ENCODE measurements at places on chromosomes 5 and 9.

DNA sequence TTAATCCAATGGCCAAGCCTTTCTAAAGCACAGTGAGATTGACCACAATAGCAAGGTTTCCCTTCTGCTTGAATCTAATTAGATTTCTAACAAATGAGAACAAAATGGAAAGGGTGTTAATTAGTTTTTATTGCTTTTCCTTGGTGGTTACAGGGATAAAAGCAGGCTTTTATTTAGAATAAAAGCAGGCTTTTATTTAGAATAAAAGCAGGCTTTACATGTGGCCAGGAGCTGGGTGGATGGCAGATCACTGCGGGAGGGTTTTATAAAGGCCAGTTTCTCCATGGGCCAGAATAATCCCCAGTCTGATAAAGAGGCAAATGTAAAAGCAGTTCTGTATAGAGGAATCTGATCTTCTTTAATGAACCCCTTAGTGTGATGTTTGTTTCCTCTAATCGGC lies 470.2 kb downstream of the TMEM232 start:
- no peak for DNase-seq

DNA sequence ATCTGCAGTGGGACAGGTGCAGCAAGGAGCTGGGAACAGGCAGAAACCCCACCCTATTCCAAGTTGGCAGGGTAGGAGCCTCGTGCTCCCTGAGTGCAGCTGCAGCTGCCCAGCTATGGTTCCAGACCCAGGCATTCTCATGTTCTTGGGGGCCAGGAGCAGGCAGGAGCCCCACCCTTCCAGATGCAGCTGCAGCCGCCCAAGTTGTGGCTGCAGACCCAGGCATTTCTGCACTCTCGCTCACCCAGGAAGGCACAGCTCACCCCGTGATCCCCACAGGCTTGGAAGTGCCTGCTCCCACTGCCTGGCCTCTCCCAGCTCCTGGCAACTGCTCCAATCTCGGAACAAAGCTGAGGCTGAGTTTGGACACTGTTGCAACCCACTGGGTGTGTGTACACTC lies 275.8 kb upstream of the ADRA1B start:
- DNase-seq: no peak

GRCh38 chr5:142065273-142065672 lies 43.3 kb upstream of the NDFIP1 start:
- DNase-seq: no peak

GRCh38 chr5:9207817-9208418 lies 338.0 kb downstream of the SEMA5A start:
- peak; percentile 81 for DNase-seq

- no peak for DNase-seq
Measured at GRCh38 chr9:87425202-87425601, 72.5 kb upstream of the DAPK1 start.

DNA sequence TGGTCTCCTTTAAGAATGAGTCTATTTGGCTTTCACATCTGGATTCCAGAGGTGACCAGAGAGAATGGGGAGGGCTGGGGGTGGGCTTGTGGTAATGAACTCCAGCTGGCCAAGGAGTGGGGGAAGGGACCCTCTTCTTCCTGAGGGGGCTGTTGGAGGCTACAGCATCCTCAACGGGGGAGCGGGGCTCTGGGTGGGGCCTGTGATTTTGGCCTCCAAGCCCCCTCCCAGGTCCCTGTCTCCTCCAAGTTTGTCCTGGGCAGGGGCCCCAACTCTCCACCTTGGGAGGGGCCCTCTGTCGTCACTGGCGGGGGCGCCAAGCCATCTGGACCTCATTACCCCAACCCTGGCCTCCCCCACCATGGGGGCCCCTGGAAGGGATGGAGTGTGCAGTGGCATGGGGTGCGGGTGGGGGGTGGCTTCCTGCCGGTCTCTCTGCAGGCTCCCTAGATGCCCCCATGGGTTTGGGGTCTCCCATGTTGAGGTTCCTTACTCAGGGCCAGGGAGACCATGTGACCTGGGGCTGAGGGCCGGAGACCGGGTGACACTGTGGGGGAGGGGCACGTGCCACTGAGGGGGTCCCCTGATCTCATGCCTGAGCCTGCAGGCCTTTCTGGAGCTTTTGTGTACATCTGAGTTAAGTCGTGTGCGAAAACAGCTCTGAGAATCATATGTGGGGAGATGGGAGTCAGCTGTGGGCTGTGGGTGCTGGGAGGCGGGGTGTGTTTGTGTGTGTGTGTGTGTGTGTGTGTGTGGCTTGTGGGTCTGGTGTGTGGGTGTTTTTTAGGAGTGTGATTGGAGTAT lies 32.4 kb downstream of the GOLGA2 start:
- no peak for DNase-seq

- no peak for DNase-seq
Measured at GRCh38 chr9:28329323-28329722, 756.0 kb upstream of the C9orf72 start.

DNA sequence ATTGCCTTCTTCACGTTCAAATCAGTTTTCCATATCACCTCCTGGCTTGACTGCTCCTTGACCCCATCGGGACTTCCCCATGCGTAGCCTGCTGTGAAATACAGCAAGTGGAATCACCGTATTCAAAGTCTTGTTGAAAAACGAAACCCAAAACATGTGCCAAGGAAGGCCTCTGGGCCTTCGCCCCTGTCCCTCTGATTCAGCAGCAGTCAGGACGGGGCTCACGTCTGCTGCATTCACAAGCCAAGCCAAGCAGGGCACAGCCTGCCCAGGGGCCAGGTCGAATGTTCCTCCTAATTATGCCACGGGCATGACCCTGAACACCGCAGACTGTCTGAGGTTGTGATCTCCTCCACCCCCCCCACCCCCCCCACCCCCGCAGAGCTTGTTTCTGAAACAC lies 960 bp upstream of the CTNND2 start:
- DNase-seq: no peak

GRCh38 chr5:72347801-72348308 lies 27.7 kb downstream of the PTCD2 start:
- no peak for DNase-seq

- DNase-seq: no peak
Measured at GRCh38 chr9:131539223-131539923, 6.0 kb upstream of the PRRT1B start.

DNA sequence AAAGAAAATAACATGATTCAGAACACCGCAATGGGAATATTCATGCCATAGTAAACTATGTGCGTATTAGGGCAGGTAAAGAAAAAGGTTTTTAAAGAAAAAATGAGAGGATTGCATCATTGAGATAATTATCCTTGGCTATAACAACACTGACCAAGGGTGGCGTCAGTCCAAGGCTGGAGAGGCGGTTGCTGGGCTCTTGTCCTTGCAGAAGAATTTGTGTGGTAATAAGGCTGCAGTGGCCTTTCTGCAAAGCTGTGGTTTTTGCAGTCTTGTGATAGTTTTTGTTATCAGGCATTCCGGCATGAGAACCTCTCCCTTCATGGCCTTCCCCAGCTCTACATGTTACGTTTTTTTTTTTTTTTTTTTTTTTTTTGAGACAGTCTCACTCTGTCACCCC lies 14.0 kb downstream of the BOD1 start:
- no peak for DNase-seq

DNA sequence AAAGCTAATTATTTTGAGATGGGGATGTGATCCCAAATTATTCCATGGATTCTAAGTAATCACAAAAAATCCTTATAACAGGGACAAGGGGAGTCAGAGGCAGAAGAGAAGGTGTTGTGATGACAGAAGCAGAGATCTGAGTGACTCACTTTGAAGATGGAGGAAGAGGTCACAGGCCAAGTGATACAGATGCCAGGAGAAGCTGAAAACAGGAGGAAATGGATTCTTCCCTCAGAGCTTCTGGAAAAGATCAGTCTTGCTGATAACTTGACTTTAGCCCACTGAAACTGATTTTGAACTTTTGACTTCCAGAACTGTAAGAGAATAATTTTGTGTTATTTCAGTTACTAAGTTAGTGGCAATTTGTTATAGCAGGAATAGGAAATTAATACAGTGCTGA lies 105.3 kb downstream of the GCNT1 start:
- DNase-seq: no peak

- no peak for DNase-seq
Measured at GRCh38 chr5:168570490-168571328, 8.5 kb downstream of the PANK3 start.

DNA sequence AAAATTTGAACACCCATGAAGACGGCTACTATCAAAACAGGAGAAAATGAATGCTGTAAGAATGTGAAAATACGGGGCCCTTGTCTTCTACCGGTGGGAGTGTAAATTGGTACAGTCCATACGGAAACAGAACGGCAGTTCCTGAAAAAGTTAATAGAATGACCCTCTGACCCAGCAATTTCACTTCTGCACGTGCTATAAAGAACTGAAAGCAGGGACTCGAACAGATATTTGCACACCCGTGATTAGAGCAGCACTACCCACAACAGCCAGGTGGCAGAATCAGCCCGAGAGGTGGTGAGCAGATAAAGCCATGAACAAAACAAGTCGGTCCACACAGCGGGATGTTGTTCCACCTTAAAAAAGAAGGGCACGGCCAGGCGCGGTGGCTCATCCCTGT lies 22.6 kb upstream of the SLC12A7 start:
- no peak for DNase-seq

DNA sequence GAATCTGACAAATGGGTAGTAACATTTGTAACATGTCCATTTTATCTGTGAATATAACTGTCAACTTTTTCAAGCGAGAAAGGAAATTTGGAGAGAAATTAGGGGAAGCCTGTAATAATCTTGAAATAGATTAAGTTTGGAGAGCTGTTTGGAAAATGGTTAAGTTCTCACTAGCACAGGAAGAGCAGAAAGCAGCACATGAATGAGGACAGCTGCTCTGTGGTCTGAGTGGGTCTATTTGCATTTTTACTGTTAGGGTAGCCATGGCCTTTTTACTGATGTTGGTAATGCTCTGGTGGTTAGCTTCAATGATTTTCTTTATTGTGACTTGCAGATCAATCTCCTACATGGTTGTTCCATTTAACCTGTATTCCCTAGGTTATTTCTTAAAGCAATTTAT lies 144.5 kb upstream of the GDNF start:
- DNase-seq: peak; percentile 53

DNA sequence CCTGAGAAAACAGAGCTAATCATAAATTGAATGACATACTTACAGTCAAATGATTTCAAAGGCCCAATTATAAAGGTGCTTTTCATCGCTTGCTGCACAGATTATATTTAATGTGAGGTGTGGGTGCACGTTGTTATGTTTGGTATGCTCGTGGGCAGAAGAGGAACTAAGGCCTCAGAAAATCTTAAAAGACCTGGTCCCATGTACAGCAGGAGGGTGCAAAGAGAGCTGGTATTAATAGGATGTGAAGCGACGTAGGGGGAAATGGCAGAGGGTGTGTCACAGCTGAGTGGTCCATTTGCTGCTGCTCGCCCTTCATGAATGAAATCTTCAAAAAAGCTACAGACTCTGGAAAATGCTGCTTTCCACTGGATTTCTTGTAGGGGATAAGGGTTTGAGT lies 40.5 kb upstream of the IFNK start:
- no peak for DNase-seq

DNA sequence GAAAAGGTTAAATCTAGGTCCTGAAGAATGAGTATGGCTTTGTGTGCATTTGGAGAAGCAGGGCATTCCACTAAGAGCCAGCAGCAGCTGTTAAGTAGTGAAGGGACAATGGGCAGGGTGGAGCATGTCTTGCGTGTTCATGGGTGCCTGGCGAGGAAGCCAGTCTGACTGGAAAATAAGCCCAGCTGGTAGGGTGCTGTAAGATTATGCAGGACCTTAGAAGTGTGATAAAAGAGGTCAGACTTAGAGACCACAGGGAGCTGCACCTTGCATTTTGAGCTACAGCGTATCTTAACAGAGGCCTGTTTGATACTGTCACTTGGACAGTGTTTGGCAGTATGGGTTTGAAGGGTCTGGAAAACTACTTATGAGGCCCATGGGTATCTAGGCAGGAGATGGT lies 131.7 kb upstream of the ELL2 start:
- no peak for DNase-seq

GRCh38 chr5:138920181-138920580 lies 45.0 kb upstream of the LRRTM2 start:
- DNase-seq: no peak

DNA sequence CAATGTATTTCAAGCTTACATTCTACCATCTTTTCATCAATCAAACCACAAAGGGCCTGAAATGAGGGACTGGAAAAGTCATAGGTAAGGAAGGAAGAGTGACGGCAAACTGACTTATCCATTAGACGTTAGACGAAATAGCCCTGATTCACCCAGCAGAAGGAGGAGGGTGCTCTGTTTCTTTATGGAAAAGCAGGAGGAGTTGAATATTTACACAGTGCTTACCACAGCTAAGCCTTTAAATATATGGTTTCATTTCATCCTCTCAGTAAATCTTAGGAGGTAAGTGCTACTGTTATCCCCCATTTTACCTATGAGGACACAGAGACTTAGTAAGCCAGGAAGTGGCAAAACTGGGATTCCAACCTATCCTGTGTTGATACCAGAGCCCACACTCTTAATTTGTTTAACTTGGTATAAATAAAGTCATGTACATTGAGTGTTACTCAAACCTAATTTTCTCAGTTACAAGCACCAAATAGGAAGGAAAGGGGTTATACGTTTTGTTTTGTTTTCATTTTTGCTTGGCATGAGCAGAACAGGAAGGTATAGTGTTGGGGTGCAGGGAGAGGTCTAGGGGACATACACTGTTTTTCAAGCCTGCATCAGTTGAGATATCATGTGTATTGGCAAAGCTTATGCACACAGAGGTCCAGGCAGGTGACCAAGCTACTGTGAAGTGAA lies 98.1 kb upstream of the IFNK start:
- DNase-seq: no peak

DNA sequence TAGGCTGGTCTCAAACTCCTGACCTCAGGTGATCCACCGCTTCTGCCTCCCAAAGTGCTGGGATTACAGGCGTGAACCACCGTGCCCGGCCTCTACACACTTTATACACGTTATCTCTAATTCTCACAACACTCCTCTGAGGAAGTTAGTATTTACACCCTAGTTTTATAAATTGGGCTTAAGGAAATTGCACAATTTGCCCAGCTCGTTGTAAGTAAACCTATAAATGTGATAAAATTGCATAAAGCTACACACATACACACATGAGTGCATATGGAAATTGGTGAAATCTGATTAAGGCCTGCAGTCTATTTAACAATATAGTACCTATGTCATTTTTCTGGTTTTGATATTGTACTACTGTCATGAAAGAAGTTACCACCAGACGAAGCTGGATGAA lies 4.4 kb upstream of the SLC4A9 start:
- no peak for DNase-seq

DNA sequence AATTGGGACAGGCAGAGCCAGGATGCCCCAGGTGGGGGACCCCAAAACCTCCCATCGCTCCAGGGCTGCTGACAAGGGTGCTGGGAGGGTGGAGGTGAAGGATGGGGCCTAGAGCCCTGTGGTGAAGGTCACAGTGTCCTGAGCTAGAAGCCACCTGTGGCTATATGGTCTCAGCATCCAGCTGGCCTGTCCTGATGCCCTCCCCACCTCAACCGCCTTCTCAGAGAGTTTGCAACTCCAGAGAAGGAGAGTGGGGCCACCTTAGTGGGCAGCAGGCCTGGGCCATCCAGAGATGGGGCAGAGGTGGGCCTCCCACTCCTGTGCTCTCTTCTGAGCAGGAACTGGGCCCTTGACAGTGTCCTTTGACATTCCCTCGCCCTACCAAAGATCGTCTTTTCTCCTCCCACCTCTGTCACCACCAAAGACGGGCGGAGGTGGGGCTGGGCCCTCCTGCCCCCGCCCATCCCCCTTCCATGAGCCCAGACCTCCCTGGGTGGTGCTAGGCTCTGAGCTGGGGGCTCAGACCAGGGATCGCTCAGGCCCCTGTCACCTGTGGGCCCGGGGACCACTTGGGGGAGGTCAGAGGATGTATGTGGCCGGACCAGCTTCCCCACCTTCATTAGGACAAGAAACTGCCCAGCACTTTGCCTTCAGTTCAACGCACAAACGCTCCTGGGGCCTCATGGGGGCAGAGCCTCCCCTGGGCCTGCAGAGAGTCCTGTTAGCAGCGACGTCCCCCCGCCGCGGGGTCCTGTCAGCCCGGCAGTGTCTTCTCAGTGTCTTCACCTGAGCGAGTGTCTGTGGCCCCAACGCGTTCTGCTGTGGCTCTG lies 10.0 kb upstream of the DOLPP1 start:
- DNase-seq: no peak
